Regular cardiac myocyte (primary cell): ENCODE measurements at places on chromosomes 3 and 15. TPM values are rescaled to one million over a fixed set of nuclear protein-coding genes. Genes with fewer than 3 reads are reported as not detected.

KBTBD8 gene
- 2.8 and 6.3 TPM in 2 replicates for total RNA-seq

COPS2 gene
- total RNA-seq, result 60.0 and 95.6 TPM in 2 replicates

THOC7 gene
- 40.9 and 48.5 TPM in 2 replicates for total RNA-seq

ANKRD63 gene
- total RNA-seq, result not detected in 2 replicates

PPARG gene
- 24.0 and 24.5 TPM in 2 replicates for total RNA-seq

NKIRAS1 gene
- 16.9 and 21.7 TPM in 2 replicates for total RNA-seq

ZNF501 gene
- 4.5 and 5.2 TPM in 2 replicates for total RNA-seq

DVL3 gene
- 35.2 and 37.0 TPM in 2 replicates for total RNA-seq

GPR160 gene
- 0.19 and 2.0 TPM in 2 replicates for total RNA-seq

PRR23A gene
- not detected in 2 replicates for total RNA-seq

PSMA4 gene
- 200 and 355 TPM in 2 replicates for total RNA-seq

DNAJB8 gene
- not detected in 2 replicates for total RNA-seq

PIGX gene
- 22.0 and 34.1 TPM in 2 replicates for total RNA-seq

SPSB4 gene
- total RNA-seq, result not detected in 2 replicates

FBLN2 gene
- 109 and 243 TPM in 2 replicates for total RNA-seq

C2CD4A gene
- 0.28 TPM in 1 of 2 replicates, not detected in the other for total RNA-seq

KIF9 gene
- 1.7 and 4.0 TPM in 2 replicates for total RNA-seq

FETUB gene
- not detected in 2 replicates for total RNA-seq

ALDH1A2 gene
- total RNA-seq, result 4.5 and 8.8 TPM in 2 replicates

SCG3 gene
- not detected in 2 replicates for total RNA-seq

VGLL3 gene
- 34.9 and 88.2 TPM in 2 replicates for total RNA-seq

OR5K4 gene
- not detected in 2 replicates for total RNA-seq

ZNF660 gene
- 0.77 and 3.1 TPM in 2 replicates for total RNA-seq

SLC12A1 gene
- total RNA-seq, result under 0.01 TPM in 1 of 2 replicates, not detected in the other

CHRFAM7A gene
- total RNA-seq, result 0.19 and 0.28 TPM in 2 replicates

WNT5A gene
- total RNA-seq, result 36.4 and 78.6 TPM in 2 replicates

BSN gene
- under 0.01 TPM in 2 replicates for total RNA-seq

CCR4 gene
- total RNA-seq, result under 0.01 and 0.85 TPM in 2 replicates

CD80 gene
- 0.19 TPM in 1 of 2 replicates, not detected in the other for total RNA-seq

GOLGA6L7 gene
- total RNA-seq, result not detected in 2 replicates

PTX3 gene
- total RNA-seq, result 1,917 and 2,581 TPM in 2 replicates

ZDHHC23 gene
- total RNA-seq, result 3.1 and 3.5 TPM in 2 replicates

NMNAT3 gene
- 0.19 and 1.1 TPM in 2 replicates for total RNA-seq

LTF gene
- 0.38 and 2.0 TPM in 2 replicates for total RNA-seq

CYP8B1 gene
- total RNA-seq, result not detected in 2 replicates

MELTF gene
- 5.2 and 24.2 TPM in 2 replicates for total RNA-seq

CRYBG3 gene
- 32.4 and 41.2 TPM in 2 replicates for total RNA-seq

CLDN18 gene
- not detected in 2 replicates for total RNA-seq

ARHGAP11A gene
- total RNA-seq, result 7.3 and 40.3 TPM in 2 replicates

TEX264 gene
- total RNA-seq, result 35.3 and 57.2 TPM in 2 replicates

MON1A gene
- total RNA-seq, result 12.7 and 19.2 TPM in 2 replicates

CD96 gene
- under 0.01 TPM in 2 replicates for total RNA-seq

B3GALNT1 gene
- 28.8 and 33.0 TPM in 2 replicates for total RNA-seq

P3H2 gene
- 37.2 and 56.0 TPM in 2 replicates for total RNA-seq

SIDT1 gene
- 0.28 and 0.77 TPM in 2 replicates for total RNA-seq

REC114 gene
- not detected in 2 replicates for total RNA-seq

CPLX3 gene
- not detected in 2 replicates for total RNA-seq

LRTM1 gene
- not detected in 2 replicates for total RNA-seq

KCNH8 gene
- not detected in 2 replicates for total RNA-seq

ARHGEF26 gene
- total RNA-seq, result 1.1 and 4.0 TPM in 2 replicates

AHSG gene
- not detected in 2 replicates for total RNA-seq
